Activated T-cell treated with anti-CD3 and anti-CD28 coated beads, Interleukin-2, amount 50 U/mL, for 4 hours (primary cell): ENCODE measurements at places on chromosomes 5 and 9. TPM values are rescaled to one million over a fixed set of nuclear protein-coding genes. Genes with fewer than 3 reads are reported as not detected.

GRCh38 chr5:41795125-41795524 is 75.1 kb downstream of the OXCT1 start:
- no peak for DNase-seq

GRCh38 chr5:51387884-51388275 is 4.6 kb downstream of the ISL1 start:
- DNase-seq, result no peak

DNA sequence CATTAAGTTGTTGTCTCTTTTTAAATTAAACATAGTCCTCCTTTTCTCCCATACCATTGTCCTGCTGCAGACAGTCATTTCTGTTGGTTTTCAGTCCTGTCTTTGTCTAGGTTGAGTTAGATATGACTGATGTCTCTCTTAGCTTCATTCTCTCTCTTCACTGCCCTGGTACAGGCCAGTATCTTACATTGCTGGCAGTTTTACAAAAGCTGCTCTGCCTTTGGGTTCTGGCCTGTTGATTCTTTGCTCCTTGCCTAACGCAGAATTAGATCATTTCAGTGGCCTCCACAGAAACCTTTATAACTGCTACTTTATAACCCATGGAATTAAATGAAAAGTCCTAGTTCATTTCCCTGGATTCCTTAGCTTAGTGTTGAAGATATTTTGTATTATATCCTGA is 33.7 kb downstream of the GPR21 start:
- DNase-seq, result no peak

CRHBP gene
- total RNA-seq, result not detected

KIF24 gene
- 2.6 TPM for total RNA-seq

GLRA1 gene
- total RNA-seq, result not detected

DNA sequence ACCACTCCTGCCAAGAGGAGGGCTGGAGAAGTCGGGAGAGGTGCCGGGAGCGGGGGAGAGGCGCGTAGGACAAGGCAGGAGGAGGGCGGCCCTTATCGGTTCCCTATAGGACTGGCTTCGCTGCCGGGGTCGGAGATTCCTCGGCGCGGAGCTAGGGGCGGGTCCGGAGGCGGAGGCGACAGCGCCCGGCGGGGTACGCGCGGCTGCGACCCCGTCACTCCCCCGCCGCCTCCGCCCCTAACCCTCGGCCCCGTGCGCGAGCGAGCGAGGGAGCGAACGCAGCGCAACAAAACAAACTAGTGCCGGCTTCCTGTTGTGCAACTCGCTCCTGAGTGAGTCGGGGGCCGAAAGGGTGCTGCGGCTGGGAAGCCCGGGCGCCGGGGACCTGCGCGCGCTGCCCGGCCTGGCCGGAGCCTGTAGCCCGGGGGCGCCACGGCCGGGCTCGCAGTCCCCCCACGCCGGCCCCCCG is 2.0 kb downstream of the GLIS3 start:
- peak; percentile 55 for DNase-seq

GRCh38 chr5:114101153-114101552 is 260.7 kb upstream of the KCNN2 start:
- DNase-seq, result no peak

GRCh38 chr5:180471866-180472265 is 22.3 kb upstream of the CNOT6 start:
- no peak for DNase-seq

RAB3C gene
- not detected for total RNA-seq

DNA sequence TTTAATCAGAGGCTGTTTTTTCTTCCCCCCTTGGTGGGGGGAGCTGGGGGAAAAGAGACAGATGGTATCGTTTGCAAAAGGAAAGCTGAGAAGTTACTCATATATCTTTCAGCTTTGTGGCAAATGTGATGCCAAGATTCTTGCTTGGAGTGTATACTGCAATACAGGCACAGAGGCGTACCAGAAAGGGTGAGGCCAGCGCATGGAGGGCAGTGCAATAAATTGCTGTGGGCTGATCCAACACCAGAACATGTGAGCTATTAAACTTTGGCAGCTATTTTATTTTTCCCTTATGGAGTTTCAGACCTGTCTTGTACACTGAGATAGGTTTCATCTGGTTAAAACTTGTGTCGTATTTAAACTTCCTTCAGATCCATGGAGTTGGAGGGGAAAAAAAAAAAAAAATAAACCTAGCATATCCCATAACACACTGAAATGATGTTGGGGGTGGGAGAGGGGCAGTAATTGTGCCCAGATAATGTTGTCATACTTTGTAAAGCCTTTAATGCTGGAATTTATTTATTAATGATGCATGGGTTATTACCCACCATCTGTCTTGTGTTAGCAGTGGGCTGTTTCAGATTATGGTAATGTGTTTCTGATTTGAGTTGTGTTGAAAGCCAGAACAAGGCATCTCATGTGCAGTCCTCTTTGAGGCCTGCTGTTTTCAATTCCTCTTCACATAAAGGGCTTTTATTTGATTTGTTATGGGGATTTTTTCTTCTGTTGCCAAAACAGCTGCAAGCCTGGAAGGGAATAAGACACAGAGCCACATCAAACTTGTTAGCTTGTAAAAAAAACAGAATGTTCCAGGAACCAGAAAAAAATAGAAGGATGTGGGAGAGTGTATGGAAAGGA is 891.3 kb downstream of the TLE1 start:
- no peak for DNase-seq

PAX5 gene
- total RNA-seq, result 8.6 TPM

PCDHGA8 gene
- total RNA-seq, result not detected

ADAMTS12 gene
- total RNA-seq, result 0.03 TPM

- DNase-seq, result no peak
Observed at GRCh38 chr5:22998774-22999173, 145.6 kb upstream of the CDH12 start.

PCA3 gene
- total RNA-seq, result not detected

DNA sequence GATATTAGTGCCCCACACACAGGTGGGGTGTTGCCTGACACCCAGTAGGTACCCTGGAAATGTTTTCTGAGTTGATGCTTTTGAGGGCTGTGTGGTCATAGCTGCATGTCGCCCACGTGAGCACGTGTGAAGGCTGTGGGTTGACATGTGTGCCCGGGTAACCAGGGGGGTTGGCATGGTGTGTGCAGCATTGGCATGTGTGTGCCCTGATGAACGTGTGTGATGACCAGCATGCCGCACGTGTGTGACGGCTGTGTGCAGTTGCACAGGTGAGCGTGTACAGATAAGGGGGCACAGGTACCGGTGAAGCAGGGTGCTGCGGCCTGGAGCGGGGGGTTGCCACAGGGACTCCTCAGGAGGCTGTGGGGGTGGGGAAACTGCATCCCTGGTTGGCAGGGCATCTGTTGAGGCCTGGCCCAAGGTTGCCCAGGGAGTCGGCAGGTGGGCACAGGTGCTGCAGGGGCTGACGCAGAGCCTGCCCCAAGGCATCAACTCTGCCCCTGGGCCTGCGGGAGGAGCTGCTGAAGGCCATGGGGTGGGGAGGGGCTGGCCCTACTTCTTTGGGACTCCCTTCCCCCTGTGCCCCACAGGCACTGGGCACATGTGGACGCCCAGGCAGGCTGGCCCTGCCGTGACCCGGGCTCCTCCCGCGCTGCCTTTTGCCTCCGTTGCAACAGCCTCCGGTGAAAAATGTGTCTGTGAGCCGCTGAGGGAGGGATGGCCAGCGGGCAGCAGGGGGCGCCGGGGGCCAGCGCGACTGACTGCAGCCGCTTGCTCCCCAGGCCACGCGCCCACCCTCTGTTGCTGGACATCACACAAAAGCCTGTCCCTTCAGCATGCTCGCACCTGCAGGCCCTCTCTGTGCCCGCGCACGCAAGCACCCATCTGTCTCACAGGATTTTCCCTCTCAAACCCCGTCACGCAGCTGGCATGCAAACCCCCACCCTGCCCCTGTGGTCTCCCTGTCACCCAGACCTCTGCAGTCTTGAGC is 2.2 kb downstream of the UNC5A start:
- DNase-seq, result no peak
